Stimulated activated CD8-positive, alpha-beta memory T cell treated with anti-CD3 and anti-CD28 coated beads, Interleukin-4, amount 100 ng/mL, for 48 hours (primary cell): ENCODE measurements at places on chromosomes 4 and X.

- DNase-seq, result no peak
Measured at GRCh38 chrX:134734466-134734952, 76.2 kb upstream of the PLAC1 start.

- DNase-seq, result no peak
Measured at GRCh38 chrX:129600981-129601424, 53.8 kb downstream of the APLN start.

DNA sequence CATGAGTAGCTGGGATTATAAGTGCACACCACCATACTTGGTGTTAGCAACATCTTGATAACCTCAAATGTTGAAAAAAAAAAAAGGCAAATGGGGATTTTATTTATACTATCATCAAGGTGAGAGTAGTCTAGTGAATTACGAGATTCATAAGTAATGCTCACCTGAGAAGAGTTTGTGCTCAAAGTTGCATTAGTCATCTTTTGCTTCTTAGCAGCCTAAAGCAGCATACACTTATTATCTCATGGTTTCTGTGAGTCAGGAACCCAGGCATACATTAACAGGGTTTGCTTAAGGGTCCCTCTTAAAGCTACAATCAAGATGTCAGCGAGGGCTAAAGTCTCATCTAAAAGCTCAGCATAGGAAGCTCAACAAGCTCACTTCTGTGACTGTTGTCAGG, 8.2 kb upstream of the EXOSC9 start:
- DNase-seq, result no peak

- no peak for DNase-seq
Measured at GRCh38 chrX:110803506-110803905, 7.9 kb upstream of the CHRDL1 start.

- DNase-seq, result peak; percentile 20
Measured at GRCh38 chr4:2944586-2945526, 18.4 kb downstream of the NOP14 start.

- DNase-seq, result no peak
Measured at GRCh38 chr4:156596026-156596425, 375.6 kb downstream of the PDGFC start.

DNA sequence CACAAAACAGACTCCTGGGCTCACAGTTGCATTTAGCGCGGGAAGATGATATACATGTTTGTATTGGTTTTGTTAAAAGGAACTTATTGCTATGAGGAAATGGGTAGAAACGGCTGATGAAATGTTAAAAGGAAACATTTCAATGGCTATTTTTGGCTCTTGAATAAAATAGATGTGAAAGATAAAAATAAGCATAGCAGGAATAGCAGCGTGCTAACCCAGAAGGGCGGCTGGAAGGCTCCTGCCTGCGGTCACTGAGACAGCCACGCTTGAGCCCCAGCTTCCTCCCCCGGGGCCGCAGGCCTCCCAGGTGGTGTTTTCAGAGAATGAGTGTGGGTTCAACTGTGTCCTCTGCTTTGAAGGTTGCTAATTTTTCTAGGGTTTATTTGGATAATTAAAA, 35.0 kb upstream of the CLCN4 start:
- no peak for DNase-seq

DNA sequence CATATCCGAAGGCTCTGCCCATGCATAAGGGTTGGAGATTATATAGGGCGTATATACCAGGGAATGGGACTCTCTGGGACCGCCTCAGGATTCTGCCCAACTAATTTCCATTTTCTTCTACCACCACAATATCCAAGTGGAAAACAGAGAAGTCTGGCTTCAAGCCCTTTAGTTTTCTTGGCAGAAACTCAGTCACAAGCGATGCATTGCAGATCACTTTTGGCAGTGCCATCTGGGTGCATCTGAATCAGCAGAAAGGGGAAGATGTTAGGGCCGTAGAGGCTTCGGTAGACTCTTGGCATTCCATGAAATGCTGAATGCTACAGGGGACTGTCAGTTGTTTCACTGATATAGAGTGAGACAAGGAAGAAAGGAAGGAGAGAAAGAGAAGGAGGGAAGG, 94.1 kb upstream of the FAM9B start:
- no peak for DNase-seq
